NCI-H2107 (cell line): ENCODE measurements at places on chromosomes 7 and 10.

- no peak for DNase-seq
Measured at GRCh38 chr10:27816320-27816719, 70.7 kb upstream of the MKX start.

GRCh38 chr7:93429563-93429962 lies 145.0 kb downstream of the CALCR start:
- no peak for DNase-seq

GRCh38 chr10:101229266-101230182 lies at the start of gene LBX1:
LBX1 (minus strand) TSS chr10:101229463; CDS start chr10:101228815, 648 bp downstream.
- no peak for DNase-seq

- no peak for DNase-seq
Measured at GRCh38 chr7:39408906-39409305, 157.3 kb upstream of the YAE1 start.

DNA sequence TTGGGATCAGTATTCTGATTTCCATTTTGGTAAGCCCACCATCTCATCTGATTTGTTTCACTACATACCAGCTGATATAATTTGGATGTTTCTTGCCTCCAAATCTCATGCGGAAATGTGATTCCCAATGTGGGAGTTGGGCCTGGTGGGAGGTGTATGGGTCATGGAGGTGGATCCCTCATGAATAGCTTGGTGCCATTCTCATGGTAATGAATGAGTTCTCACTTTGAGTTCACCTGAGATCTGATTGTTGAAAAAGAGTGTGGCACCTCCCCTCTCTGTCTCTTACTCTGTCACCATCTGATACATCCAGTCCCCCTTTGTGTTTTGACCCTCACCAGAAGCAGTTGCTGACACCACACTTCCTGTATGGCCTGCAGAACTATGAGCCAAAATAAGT lies 347.3 kb downstream of the ARL4A start:
- DNase-seq = no peak

DNA sequence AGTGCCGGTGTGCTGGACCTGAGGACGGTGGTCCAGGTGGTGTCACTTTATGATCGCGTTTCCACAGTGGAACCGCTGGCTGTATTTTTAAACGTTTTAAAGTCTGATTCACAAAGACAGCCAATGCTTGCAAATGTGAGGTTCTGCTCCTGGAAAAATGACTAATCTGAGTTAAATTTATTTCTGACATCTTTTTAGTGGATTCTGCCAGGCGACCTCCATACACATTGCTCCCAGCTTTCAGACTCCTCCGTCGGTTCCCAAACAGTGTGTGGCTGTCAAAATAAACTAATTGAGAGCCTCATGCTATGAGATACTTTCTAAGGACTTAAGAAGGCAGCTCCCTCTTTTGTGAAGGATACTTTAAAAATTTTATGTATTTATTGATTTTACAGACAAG lies 12.7 kb upstream of the TTYH3 start:
- DNase-seq = no peak

GRCh38 chr7:23074443-23075261 lies 30.9 kb upstream of the KLHL7 start:
- DNase-seq = no peak

DNA sequence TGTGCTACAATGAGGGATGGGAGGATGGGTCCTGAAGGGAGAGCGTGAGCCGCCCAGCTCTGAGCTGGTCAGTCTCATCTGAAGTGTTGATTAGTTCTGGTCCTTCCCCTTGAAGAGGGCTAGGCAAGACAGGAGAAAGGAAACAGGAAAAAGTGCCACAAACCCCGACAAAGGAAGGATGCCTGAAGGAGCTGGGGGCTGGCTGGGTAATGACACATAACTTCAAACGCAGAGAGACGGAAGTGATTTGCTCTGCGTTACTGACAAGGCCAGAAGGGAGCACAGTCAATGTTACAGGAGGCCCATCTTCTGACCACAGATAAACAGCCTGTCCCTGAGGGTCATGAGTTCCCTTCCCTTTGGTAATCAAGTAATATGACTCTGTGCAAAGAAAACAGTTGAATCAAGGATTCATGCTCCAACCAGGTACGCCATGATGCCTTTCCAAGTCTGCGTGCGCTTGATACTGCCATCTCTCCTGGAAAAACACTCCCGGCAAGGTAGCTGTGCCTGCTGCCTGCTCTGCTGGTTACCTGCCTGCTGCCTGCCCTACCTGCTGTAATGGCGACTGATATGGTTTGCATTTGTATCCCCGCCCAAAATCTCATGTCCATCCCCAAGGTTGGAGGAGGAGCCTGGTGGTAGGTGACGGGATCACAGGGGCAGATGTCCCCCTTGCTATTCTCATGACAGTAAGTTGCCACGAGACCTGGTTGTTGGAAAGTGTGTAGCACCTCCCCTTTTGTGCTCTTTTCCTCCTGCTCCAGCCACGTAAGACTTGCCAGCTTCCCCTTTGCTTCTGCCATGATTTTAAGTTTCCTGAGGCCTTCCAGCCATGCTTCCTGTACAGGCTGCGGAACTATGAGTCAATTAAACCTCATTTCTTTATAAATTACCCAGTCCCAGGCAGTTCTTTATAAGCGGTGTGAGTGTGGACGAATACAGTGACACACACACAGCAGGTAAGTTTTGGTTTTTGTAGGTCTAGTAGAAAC lies 57.9 kb downstream of the GRB10 start:
- DNase-seq = no peak

- no peak for DNase-seq
Measured at GRCh38 chr10:31319602-31320549, 860 bp downstream of the ZEB1 start.

DNA sequence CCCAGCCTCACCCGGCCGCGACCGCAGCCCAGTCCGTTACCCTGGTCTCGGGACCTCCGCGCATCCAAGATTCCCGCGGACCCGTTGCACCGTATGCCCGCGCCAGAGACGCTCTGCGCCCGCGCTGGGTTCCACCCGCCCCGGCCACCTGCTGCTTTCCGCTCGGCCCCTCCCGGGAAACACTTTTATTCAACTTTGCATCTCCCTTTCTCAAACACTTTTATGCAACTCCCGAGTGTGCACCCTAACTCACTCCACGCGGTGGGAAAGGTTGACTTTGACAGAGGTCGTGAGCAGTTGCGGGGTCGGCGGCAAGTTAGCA lies at the start of gene ODAD2:
Gene ODAD2 (minus strand): TSS at position 126 of the 322 bp plus-strand sequence. CDS start 3,937 bp downstream, outside the sequence.
- DNase-seq = no peak

DNA sequence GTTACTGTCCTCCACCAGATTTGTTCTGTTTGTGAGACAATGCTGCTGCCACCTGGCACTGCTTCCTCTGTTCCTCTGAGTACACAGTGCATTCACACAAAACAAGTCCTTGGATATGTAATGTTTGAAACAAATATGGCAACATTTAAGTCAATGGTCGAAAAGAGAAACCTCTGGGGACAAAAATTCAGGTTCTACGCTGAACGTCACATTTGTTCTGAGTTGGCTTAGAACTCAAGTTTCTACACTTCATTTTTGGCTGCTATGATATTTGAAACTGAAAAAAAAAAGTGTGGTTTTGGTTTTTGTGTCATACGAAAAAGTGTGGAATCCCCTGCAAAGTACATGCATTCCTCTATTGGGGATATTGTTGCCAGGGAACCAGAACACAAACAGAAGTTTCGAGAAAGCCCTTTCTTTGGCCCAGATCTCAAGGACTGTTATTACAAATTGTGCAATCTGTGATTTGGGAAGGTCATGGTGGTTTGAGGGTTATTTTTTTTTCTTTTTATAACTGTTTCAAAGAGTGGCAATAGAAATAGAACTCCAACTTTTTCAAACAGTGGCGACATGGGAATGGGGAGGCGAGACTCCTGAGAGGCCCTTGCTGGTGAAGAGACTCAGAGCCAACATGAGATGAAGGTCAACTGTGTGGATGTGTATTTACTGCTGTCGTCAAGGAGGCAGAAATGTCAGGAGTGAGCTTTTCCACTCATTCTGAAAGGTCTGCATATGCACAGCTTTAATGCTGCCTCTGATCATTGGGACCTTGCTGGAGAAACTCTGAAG lies 127.5 kb downstream of the CUBN start:
- no peak for DNase-seq

- no peak for DNase-seq
Measured at GRCh38 chr7:142077762-142078161, 33.8 kb upstream of the MGAM2 start.
